ENCODE measurements at places on chromosomes 3 and 15. TPM values are rescaled to one million over a fixed set of nuclear protein-coding genes. Genes with fewer than 3 reads are reported as not detected.

DNA sequence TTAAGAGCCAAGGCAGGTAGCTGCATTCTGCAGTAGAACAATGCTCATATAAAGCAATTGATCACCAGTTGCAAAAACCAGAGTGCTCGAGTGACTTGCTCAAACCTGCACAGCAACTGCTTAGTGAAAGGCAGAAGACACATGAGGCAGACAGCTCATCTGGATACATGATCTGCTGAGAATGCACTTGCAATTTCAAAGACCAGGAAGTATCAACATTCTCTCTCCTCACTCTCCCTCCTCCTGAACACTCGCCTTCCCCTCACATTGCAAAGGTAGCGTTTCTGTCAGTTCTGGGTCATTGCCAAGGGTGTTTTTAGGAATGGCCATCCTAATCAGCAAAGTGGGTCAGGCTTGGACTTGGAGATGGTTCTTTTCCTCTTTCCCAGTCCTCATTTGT is 61.0 kb downstream of the BFSP2 start:
- no peak for DNase-seq

Gene CLRN1
- total RNA-seq = not detected

DNA sequence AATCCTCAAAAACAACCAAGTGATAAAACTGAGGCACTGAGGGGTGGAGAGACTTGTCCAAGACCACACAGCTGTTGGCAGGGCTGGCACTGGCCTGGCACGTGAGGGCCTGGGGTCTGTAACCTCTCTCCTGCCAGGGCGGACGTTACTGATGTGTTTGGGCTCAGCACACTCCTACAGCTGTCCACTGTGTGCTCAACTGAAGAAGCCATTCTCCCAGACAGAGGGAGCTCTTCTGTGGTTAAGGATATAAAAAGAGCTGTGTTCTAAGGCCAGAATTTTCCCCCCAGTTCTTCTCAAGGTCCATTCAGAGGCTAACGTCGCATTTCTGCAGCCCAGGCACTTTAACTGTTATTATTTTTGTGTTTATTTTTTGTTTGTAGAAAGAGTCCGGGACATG is 429.0 kb upstream of the ATP11B start:
- no peak for DNase-seq

Gene C3orf22
- total RNA-seq = not detected

GRCh38 chr3:6779140-6779539 is 81.8 kb upstream of the GRM7 start:
- no peak for DNase-seq

DNA sequence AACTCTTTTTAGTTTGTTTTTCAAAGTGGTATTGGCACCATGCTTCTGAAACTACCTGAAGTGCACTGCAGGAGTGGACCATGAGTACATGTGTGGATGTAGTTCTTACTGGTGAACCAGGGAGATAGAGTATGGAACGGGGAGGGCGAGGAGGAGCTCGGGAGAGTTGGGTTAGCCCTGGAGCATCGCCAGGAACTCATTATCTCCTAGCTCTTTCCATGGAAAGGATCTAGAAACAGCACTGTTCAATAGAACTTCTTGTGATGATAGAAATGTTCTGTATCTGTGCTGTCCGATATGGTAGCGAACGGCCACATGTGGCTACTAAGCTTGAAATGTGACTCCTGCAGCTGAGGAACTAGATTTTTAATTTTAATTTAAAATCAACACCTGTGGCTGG is 47.3 kb downstream of the VGLL4 start:
- no peak for DNase-seq

Gene CLDN11
- total RNA-seq = 50.3 TPM

- no peak for DNase-seq
These were observed 36.2 kb upstream of the LRTM1 start for GRCh38 chr3:54964081-54964480.

- no peak for DNase-seq
These were observed 1222.9 kb downstream of the ZPLD1 start for GRCh38 chr3:103657756-103658155.

- no peak for DNase-seq
These were observed 85.9 kb downstream of the NR2F2 start for GRCh38 chr15:96416218-96416933.

- DNase-seq = no peak
These were observed 186.0 kb upstream of the LPP start for GRCh38 chr3:187967993-187968392.

Gene MESP2
- 0.72 TPM for total RNA-seq

Gene KNG1
- total RNA-seq = not detected

GRCh38 chr3:152626226-152626625 is 208.7 kb upstream of the P2RY1 start:
- DNase-seq = no peak

DNA sequence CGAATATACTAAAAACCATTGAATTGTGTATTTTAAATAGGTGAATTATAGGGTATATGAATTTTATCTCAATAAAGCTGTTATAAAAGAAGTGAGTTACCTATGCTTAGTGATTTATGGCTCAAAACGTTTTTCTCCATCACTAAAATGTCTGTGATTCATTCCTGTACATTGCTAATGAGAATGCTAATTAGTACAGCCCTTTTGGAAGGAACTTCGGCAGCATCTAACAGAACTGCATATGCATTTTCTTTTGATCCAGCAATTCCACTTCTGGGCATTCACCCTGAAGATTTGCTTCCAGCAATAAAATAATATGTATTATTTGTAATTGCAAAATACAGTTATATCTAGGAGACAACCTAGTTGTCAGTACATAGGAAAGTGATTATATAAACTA is 53.6 kb downstream of the TCF12 start:
- DNase-seq = peak; percentile 10

- peak; percentile 92 for DNase-seq
These were observed at the start of gene EPHA6 for GRCh38 chr3:96813820-96814650. TSS of gene EPHA6 (plus strand) at chr3:96814594.

- peak; percentile 42 for DNase-seq
These were observed 82.4 kb downstream of the EBLN2 start for GRCh38 chr3:73143821-73144237.

DNA sequence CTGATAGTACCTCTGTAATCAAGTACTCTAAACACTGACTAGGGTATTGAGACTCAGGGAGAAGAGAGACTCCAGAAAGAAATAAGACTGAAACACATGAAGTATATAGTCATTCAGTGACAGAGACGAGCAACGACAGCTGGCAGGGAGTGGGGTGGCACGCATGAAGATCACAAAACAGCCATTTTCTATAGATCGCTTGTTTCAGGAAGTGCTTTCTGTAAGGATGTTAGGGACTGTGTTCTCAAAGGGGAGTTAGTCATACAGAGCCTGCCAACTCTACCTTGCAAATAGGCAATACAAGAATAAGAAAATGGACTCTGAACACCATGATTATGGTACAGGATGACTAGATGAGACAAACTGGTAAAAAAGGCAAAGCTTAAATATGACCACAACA is 139.5 kb downstream of the TBL1XR1 start:
- DNase-seq = no peak

DNA sequence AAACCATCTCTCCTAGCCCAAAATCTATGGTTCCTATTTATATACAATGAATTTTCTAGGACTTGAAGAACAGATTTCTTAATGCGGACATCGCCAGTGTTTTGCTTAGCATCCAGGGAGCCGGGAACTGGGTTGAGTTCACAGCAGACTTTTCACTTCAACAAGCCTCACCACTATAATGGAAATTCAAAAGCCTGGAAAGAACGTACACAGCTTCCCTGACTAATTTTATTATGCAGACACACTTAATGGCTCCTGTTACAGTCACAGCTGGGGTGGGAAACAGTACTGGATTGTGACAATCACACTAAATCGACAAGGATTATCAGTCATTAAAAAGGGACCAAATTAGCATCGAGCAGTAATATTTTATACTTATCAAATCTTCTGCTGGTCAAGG is 129.2 kb upstream of the BNIP2 start:
- no peak for DNase-seq

DNA sequence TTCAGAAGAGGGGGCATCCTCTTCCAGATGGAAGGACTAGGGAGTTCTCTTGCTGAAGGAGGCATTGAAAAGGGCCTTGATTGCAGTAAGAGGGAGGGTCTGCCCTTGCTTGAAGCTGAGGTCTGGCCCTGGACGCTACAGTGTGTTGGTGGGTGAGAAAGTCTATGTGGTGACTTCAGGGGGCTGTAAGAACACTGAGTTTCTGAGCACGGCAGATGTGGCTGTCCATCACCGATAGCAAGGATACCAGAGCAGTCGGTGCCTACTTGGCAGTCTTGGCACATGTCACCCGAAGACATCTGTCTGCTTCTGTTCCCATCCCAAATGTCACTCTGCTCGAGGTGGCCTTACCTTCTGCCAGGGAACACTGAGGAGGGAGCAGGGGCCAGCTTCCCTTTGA is 631.1 kb upstream of the CFAP20DC start:
- DNase-seq = no peak

- no peak for DNase-seq
These were observed 89.5 kb downstream of the IL20RB start for GRCh38 chr3:137047240-137047639.

- DNase-seq = peak; percentile 51
These were observed 141.3 kb upstream of the PDZRN3 start for GRCh38 chr3:73765878-73766545.

DNA sequence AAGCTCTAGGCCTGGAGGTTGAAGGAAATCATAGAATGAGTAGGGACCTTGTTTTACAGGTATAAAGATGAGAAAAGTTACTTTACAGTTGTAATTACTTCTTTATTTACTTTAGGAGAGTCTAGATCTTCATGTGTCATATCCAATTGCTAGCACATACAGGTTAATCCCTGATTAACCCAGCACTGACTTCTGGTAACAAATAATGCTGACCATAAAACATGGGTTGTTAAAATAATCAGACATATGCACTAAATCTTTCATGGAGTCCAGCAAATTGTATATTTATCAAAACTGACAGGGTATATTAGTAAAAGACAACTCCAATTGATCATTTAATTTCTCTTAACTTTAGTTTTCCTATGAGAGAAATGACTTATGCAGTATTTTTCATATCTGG is 245.2 kb downstream of the NFKBIZ start:
- DNase-seq = no peak

GRCh38 chr3:5390221-5390620 is 202.7 kb downstream of the EDEM1 start:
- no peak for DNase-seq

Gene TMEM212
- total RNA-seq = not detected

- DNase-seq = no peak
These were observed 270.0 kb upstream of the HES1 start for GRCh38 chr3:193865896-193866480.

- no peak for DNase-seq
These were observed 15.6 kb downstream of the SNAP23 start for GRCh38 chr15:42511007-42511391.

DNA sequence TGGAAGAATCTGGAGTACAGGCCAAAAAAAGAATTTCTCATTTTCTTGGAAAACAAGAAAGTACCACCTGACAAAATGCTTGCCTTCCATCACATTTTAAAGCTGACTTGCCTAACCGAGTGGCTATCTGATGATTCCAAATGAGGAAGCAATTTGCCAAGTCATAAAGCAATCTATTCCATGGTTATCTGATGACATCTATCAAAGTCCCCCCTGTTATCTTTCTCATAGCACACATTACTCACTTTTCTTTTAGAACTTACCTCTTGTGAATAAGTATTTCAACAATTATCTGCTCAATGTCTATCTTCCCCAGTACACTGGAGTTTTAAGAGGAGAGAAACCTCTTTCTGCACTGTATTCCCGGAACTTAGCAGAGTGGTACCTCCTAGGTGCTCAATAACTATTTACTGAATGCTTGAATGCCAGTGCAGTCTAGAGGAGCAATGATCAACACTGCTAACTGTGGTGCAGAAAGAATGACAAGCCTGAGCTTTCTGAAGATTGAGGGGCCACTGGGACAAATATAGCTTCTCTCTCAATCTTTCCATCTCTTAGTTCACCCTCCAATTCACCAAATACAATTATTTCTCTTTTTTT is 186.3 kb upstream of the ATP11B start:
- no peak for DNase-seq

DNA sequence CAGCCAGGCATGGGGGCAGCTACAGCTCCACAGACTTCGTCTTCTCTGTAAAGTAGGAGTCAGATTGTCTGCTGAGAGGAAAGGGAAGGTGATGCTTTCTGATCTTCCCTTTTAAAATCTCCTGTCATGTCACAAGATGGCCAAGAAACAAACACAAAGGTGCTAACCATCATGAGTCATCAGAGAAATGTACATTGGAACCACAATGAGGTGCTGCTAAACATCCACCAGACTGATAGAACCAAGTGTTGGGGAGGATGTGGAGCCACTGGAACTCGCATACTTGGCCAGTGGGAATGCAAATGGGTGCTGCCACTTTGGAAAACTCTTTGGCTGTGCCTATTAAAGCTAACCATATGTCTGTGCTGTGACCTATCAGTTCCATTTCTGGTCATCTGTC is 268.8 kb downstream of the SLCO3A1 start:
- no peak for DNase-seq
